ENCODE measurements at places on chromosomes 11 and 22.

- no peak for DNase-seq
Measured at GRCh38 chr11:100753172-100753543, 66.1 kb downstream of the ARHGAP42 start.

- DNase-seq, result no peak
Measured at GRCh38 chr11:14713496-14714244, 70.1 kb downstream of the PDE3B start.

DNA sequence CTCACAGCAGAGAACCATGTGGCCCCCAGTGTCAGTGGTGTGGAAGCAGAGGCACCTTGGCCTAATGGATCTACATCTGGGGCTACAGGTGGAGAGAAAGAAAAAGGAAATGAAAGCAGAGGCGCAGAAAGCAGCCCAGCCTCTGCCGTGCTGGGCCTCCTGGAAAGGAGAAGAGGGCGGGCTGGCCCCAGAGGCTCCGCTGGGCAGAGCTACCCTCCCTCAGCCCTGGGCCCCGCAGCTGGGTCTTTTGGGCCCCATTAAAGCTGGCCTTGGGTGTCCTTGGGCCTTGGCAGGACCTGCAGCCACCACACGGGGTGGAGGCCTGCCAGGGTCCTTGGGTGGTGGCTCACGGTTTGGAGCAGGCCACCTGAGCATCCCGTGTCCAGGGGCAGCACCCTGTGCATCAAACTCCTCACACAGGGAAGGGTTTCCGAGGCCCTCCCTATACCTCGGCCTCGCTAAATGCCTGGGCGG is 31.6 kb upstream of the GAL start:
- no peak for DNase-seq

DNA sequence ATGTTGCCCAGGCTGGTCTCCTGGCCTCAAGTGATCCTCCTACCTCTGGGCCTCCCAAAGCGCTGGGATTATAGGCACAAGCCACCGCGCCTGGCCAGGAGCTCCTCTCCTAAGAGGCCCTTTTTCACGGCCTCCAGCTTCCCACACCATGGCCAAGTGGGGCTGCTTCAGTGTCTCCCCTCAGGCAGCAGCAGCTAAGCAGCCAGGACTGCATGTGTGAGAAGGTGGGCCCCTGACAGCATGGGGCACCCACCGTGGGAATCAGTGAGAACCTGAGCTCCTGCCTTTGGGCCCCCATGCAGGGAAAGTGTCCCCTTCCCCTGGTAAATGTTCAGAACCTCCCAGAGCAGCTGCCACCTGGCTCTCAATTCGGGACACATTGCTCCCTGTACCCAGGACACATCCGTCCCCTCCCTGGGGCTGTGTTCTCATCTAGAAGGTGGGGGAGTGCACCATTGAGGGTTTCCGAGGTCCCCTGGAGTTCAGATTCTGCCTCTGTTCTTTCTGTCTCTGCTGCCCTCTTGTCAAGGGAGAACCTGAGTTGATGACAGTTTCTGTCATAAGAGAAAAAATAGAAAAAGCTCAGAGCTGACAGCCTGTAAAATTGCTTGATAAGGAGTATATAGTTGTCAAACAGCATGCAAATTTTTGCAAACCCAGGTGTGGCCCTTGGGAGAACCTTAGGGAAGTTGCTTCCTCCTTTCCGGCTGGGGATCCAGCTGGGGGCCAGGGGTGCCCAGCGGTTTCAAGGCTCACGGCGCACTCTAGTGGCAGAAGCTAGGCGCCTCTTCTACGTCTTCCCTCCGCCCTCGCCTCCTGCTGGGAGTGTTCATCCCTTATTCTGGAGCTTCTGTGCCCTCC is 29.7 kb downstream of the FAM83F start:
- no peak for DNase-seq
